Activated T-helper 1 cell treated with anti-CD3 and anti-CD28 coated beads, Interleukin-12 subunit alpha, Interleukin-12 subunit beta, Interleukin-2, Interleukin-4 antibody, amounts not matched to agents 30 ng/mL and 10 ng/mL and 1 ng/mL, durations not matched to agents 14 hours and 24 hours and 36 hours (primary cell): ENCODE measurements at places on chromosomes 2 and 18. TPM values are rescaled to one million over a fixed set of nuclear protein-coding genes. Genes with fewer than 3 reads are reported as not detected.

The CENPA gene
- total RNA-seq: 16.6 and 19.7 TPM in 2 replicates

DNA sequence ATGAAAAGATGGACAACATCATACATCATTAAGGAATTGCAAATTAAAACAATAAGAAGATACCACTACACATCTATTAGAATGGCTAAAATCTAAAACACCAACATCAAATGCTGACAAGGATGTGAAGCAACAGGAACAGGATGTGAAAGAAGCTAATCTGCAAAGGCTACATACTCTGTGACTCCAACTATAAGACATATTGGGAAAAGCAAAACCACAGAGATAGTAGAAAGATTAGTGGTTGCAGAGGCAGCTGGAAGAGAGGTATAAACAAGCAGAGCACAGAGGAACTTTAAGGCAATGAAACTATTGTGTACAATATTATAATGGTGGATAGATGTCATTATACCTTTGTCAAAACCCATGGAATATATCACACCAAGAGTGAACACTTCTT lies 393.7 kb upstream of the RAB6C start:
- no peak overlapping the region for H3K27ac ChIP-seq
- no peak overlapping the region for H3K4me3 ChIP-seq
- DNase-seq: no peak

The IL36B gene
- total RNA-seq: not detected in 2 replicates

- no peak for DNase-seq
- peaks cover 6% of the 10 kb centered on the region for H3K4me1 ChIP-seq
- peaks cover 5% of the 10 kb centered on the region for H3K27me3 ChIP-seq
These were observed 26.4 kb upstream of the TFPI start for GRCh38 chr2:187580462-187581124.

- H3K4me1 ChIP-seq: no peaks in the 10 kb centered on the region
- no peak overlapping the region for H3K4me3 ChIP-seq
- H3K27ac ChIP-seq: no peak overlapping the region
- no peak for DNase-seq
These were observed 176.1 kb downstream of the TMEM18 start for GRCh38 chr2:501130-501529.
